Activated CD4-positive, alpha-beta memory T cell treated with anti-CD3 and anti-CD28 coated beads for 36 hours (primary cell): ENCODE measurements at places on chromosomes 1 and 21.

GRCh38 chr1:47995306-47996050 lies 1.7 kb downstream of the TRABD2B start:
- DNase-seq = no peak

DNA sequence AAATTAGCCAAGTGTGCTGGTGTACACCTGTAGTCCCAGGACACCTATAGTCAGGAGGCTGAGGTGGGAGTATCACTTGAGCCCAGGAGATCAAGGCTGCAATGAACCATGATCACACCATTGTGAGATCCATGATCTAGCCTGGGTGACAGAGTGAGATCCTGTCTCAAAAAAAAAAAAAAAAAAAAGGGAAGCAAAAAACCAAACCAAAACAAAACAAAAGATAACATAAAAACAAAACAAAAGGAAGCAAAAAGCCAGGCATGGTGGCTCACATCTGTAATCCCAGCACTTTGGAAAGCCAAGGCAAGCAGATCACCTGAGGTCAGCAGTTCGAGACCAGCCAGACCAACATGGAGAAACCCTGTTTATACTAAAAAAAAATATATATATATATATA lies 9.4 kb upstream of the AKR1A1 start:
- no peak for DNase-seq

GRCh38 chr1:231497629-231498152 lies 30.8 kb upstream of the TSNAX start:
- no peak for DNase-seq

- no peak for DNase-seq
These were observed 118.5 kb upstream of the C1orf174 start for GRCh38 chr1:4018466-4019146.

- DNase-seq = no peak
These were observed 119.7 kb upstream of the RGS18 start for GRCh38 chr1:192038567-192038966.

- no peak for DNase-seq
These were observed 44.2 kb downstream of the ELK4 start for GRCh38 chr1:205587581-205587980.

- no peak for DNase-seq
These were observed 68.1 kb upstream of the ANGPTL1 start for GRCh38 chr1:178938959-178939317.

- no peak for DNase-seq
These were observed 288.4 kb upstream of the DEPDC1 start for GRCh38 chr1:68785328-68785727.

- no peak for DNase-seq
These were observed 348.7 kb downstream of the RWDD3 start for GRCh38 chr1:95582746-95583145.

DNA sequence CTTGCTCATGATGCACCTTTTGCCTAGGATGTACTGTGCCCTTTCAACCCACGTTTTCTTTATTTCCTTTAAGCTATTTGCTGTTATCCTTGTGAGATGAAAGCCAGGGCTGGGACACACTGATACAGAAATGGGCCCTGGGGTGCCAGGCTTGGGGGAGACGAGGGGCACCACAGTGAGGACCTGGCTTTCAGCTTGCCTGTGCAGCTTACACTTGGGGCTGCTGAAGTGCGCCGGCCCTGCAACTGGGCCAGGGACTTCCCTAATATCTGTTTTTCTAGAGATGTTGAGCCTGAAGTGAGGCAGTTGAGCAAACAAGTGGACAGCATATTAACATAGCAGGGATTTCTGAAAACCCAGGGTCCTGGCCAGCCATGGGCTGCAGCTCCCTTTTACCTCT lies 42.5 kb upstream of the SLC19A1 start:
- no peak for DNase-seq

DNA sequence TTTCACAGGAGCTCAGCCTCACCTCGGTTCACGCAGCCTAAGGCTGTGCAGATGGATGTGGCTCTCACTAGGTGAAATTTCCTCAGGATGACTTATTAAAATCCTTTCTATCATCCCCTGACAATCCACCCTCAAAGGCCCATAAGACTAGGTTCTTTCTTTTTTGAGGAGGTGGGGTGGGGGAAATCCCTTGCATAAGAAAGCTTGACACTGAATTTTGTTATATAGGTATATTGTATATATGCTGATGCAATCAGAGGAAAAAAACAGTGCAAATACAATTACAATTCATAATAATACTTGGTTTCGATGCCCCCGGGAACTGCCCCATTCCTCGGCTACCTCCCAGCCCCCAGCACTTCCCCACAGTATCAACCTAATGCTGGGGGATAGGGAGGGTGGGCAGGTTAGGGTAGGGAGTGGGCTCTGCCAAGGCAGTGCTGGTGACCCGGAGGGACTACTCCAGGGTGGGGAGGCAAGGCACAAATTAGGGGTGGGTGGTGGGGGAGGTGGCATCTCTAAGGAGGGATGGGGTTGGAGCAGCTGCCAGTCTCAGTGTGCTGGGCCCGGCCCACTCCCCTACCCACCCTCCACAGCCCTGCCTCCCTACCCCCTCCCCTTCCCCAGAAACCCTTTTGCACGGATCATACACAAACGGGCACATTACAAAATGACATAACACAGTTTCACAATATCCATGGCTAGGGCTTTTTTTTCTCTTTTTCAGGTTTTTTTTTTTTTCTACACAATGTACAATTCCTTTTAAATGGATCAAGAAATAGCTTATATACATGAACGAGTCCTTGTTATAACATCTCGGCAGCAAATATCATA lies 30.9 kb downstream of the SLC27A3 start:
- DNase-seq = no peak

DNA sequence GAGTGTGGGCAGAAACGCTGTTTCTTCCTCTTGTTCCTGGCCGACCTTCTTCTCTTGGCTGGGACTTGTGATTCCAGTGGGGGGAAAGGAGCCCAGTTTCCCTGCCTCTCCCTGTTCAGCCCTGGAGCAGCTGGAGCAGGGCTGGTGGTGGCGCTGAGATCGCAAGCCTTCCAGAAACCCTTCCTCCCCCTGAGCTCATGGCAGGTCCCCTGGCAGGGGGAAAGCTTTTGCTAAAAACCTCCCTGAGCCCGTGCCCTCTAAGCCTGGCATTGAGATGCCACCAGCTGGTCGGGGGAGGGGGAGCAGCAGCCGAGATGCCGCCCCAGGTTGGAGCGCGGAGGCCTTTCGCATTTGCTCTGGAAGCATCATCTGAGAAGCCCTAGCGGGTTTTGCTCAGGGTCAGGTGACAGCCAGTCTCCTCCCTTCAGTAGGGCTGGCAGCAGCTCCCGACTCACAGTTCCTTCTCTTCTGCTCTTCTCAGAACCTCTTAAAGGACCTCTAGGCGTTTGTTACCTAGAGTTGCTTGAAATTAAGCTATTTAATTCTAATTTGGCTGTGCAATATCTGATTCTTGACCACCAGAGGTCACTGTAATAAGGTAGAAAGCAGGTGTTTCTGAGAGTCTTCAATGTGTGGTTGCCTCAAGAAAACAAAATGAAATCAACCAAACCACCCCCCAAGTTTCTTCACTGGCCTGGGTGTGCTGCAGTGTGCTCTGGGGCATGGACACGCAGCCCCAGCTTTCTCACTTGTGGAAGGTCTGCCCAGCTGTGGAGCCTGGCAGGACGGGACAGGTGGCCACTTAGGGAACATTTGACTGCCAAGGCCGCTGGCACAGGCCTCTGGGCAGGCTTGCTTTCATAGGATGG lies 257.3 kb downstream of the CAMTA1 start:
- no peak for DNase-seq

GRCh38 chr1:2927393-2928360 lies 93.6 kb upstream of the ACTRT2 start:
- no peak for DNase-seq

DNA sequence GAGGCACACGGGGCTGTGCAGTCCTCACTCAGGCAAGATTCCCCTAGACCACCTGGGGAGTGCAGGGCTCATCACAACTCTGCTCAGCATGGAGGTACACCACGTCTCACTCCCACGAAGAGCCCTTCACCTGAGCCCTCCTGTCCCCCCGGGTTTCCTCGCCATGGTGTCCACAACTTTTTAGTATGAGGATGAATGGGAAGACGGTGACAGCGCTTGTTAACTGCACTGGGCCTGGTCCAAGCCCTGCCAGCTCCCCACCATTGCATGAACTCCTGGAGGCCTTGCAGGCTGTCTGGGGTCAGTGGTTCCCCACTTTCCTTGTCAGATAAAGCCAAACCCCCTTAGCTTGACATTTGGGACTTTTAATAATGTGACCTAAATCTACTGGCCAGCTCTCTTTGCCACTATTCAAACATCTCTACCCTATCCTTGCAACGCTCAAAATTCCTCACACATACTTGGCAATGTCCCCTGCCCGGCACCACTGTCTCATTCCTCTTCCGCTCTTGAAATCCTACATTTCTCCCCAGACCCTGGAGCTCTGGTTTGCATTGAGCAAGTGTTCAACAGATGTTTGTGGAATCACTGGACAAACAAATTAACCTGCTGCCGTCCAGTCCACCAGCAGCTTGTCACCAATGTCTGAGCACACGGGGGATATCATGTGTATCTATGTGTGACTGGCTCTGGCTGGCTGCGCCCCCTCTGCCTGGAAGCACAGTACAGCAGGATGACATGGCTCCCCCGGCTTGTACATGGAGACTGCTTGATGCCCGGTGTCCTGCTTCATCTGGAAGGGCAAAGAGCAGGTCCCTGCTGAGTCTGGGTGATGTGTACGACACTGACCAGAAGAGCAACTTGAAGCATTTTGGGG lies 11.2 kb downstream of the TMEM9 start:
- DNase-seq = no peak

DNA sequence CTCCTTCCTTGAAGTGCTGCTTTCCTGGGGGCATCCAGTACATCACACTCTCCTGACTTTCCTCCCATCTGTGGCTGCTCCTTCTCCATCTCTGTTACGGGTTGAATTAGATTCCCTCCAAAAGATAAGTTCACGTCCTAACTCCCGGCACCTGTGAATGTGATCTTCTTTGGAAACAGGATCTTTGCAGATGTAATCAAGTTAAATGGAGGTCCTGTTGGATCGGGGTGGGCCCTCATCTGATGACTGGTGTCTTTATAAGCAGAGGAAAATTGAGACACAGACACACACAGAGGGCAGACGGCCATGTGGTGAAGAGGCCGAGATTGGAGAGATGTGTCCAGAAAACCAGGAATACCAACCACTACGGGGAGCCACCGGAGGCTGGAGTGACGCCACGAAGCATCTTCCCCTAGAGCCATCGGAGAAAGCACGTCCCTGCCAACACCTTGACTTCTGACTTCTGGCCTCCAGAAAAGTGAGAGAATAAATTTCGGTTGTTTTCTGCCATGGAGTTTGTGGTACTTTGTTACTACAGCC lies 36.0 kb downstream of the ZBTB18 start:
- DNase-seq = no peak

DNA sequence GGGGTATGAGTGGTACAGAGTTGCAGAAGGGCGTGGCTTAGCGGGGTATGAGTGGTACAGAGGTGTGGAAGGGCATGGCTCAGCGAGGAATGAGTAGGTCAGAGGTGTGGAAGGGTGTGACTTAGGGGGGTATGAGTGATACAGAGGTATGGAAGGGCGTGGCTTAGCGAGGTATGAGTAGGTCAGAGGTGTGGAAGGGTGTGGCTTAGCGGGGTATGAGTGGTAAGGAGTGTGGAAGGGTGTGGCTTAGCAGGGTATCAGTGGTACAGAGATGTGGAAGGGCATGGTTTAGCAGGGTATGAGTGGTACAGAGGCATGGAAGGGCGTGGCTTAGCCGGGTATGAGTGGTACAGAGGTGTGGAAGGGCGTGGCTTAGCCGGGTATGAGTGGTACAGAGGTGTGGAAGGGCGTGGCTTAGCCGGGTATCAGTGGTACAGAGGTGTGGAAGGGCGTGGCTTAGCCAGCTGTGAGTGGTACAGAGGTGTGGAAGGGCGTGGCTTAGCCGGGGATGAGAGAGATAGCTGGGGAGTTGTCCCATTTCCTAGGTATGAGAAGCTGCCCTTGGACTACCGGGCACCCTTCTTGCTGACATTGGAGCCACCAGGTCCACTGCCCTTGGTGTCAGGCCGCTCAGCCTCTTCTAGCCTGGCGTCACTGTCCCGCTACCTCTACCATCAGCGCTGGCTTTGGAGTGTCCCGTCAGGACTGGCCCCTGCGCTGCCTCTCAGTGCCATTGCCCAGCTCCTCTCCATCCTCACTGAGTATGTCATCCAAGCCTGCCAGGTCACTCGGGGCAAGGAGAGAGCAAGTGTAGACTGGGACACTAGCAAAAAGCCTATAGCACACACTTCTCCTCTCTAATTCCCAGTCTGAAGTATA lies 29.8 kb downstream of the HYI start:
- peak; percentile 24 for DNase-seq

DNA sequence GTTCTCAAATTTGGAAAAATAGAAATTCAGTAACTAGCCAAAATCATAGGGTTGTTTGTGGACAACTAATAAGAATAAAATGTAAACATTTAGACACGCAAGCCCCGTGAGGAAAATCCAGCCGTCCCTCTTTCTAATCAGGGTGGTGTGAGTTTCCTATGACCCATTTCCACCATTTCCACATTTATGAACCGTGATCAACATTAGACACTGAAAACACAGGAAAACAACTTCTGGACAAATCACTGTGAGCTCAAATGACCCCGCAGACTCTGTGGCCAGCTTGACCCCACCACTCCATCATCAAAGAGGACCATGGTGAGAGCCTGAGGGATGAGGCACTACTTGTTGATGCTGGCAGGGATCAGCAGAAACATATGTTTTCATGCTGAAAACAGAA lies 101.0 kb downstream of the SIM2 start:
- DNase-seq = no peak

- DNase-seq = no peak
These were observed 69.9 kb downstream of the CACHD1 start for GRCh38 chr1:64539781-64540218.

DNA sequence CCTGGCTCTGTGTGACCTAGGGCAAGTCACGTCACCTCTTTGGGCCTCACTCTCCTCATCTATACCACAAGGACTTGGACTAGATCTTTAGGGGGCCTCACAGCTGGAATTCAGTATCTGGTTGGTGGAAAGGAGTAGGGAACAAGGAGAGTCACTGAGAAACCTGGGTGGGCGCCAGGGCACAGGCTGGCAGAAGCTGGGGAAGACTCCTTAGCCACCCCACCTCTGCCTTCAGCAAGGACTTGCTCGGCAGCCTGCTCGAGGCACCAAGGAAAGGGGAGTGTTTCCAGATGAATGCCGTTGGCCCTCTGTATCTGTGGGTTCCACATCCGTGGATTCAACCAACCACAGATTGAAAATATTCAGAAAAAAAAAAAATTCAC lies 1.2 kb upstream of the OPTC start:
- DNase-seq = no peak

DNA sequence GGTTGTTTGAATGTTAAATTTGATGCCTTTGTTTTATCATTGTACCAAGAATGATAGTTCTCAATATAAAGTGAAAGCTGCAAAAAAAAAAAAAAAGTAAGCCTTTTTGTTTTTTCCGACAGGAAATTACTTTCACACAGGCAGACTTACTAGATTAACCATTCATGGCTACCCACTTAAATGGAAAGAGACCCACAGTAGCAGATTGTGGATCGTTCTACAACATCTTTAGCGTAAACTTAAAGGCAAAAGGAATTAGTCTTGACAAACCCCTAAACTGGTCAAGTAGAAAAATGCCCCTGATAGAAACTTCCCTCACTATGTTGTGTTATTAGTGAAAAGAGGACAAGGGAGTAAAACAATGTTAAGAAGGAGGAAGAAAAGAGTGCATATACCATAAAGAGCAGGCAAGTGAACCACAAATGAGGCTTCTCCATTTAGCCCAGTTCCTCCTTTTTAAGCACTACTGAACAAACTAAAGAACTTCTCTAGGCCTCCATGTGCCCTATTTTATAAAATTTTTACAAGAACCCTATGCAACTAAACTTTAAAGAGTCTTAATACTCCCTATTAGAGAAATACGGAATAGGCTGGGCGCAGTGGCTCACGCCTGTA lies 1560.3 kb downstream of the MRPL39 start:
- no peak for DNase-seq

- no peak for DNase-seq
These were observed 41.1 kb downstream of the ERO1B start for GRCh38 chr1:236240675-236241074.
